B cell (primary cell): ENCODE measurements at places on chromosomes 1 and 21.

DNA sequence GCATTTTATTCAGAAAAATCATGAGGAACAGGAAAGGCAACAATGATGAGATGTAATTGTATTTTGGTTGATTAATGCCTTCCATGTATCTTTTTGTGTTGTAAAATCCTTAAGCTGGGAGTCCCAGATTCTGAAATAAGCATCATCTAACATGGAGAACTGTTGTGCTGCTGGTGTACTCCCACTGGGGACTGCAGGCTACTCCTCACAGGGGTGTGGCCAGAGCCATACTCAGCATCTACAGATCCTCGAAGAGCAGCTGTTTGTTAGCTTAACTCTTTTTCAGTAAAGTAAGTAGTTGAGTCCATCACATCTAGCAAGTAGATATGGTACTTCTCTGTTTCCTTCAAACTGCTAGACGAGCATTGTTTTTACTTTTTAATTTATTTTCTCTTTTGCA, 358.0 kb downstream of the BRINP3 start:
- no peak for DNase-seq

DNA sequence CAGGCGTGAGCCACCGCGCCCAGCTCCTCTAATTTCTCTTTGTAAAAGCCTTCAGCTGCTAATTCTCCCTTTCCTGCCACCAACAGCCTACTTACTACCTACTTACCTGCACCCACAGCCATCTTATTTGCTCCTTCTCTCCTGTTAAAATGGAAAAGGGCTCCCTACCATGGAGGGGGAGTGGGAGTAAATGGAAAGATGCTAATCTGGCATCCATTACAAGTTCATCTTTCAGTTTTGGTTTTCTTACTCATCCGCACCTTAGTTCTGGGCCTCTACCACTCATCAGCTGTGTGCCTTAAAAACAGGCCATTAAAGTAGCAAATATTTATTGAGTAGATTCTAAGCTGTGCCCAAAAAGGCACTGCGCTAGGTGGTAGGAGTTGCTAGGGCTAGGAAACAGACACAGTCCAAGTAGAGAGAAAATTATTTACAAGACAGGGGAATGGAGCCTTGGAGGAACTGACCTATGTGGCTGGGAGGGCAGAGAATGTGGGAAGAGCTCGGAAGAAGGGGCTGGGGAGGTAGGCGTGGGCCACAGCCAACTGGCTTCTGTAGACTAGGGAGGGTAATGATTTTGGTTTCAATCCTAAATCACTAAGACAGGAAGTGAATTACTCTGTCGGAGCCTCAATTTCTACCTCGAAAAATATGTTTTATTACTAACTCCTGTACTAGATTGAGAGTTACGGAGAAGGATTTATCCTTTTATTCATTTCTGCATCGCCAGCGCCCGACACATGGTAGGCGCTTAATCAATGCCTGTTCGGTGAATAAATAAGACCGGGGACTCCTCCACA, 685 bp upstream of the DDI2 start:
- peak; percentile 22 for DNase-seq

DNA sequence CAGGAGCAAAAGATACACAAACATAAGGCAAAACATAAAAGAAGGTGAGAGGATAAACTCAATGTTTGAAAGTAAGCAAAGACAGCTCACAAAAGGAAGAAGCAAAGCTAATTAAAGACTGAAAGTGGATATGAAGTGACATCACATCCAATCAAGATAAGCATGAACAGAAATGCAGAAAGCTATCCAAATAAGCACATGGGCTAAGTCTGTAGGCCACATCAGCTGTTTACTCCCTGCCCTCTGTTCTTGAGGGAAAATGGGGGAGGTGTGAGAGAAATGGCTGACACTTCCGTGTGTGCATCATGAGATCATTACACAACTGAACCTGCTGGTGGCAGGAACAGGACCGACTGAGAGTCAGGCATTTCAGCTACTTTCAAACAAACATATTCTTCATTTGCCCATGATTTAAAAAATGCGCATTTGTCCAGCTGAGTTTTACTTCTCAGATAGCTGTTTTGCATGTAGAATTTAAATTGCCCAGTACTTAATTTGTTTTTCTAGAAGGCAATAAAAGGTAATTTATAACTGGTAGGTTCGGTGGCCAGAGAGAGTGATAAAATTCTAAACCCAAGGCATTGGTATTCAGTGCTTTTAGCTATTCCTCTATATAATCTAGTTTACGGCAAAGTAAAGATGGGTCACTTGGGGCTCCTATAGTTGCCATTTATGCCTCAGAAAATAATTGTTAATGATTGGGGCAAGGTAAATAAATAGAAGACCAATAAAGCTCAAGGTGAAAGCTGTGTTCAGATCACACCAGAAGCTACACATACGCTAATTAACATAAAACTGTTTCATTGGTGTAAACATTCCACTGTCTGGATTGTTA, 27.2 kb upstream of the MAN1A2 start:
- peak; percentile 31 for DNase-seq

DNA sequence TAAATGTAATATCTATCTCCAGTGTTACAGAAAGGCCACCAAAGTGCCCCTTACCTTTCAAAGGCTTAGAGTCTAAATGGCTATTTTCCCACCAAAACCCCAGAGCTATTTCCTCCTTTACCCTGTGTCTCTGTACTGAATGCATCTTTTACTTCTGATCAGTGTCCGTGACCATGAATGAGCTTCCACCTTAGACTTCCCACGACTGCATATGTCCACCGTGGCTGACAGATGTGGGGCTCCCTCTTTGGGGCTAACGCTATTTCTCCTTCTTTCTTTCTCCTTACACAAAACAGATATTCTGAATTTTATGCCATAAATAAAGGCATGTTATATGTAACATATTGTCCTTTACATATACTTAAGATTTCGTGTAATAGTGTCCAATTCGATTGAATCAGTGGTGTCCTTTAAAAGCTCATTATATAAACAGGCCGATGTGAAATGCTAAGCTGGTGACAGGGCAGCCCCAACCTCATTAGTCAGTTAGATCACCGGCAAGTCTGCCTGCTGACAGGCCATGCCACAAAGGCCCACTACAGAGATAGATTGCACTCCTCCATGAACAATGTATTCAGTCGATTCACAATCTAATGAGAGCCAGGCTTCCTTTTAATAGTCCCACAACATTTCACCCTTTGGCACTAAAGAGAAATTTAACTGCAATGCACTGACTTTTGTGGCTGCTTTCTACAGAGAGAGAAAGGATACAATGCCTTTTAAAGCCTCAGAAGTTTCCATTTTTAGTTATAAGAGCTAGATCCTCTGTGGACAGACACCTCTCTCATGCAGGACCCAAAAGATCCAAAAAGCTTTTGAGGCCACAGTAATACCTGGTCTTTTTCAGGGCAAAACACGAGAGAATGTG, 297.9 kb downstream of the PCP4 start:
- DNase-seq, result no peak

- DNase-seq, result no peak
Measured at GRCh38 chr1:214727274-214727673, 124.3 kb downstream of the CENPF start.

GRCh38 chr1:203506858-203507626, 13.1 kb downstream of the OPTC start:
- no peak for DNase-seq

- no peak for DNase-seq
Measured at GRCh38 chr1:78716186-78716585, 66.6 kb downstream of the IFI44 start.

DNA sequence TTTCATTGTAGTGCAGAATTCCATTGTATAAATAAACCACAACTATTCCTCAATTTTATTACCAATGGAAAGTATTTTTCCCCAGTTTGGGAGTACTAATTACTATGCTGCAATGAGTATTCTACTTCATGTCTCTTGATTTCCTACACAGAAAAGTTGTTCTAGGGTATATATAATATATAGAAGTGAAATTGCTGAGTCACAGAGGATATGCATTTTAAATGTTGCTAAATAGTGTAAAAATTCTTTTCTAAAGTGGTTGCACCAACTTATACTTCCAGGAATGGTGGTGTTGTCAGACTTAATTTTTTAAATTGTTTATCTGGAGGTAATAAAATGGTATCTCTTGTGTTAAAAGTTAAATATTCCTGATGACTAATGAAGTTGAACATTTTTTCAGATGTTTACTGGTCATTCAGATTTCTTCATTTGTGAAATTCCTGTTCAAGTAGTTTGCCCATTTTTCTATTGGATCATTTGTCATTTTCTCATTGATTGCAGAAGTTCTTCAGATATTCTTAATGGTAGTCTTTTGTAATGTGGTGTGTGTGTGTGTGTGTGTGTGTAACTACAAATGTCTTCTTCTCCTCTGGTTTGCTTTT, 19.1 kb upstream of the MYOG start:
- DNase-seq, result no peak

GRCh38 chr1:8228253-8228652, 89.7 kb upstream of the SLC45A1 start:
- DNase-seq, result no peak

GRCh38 chr21:44880405-44881197, 7.1 kb upstream of the PTTG1IP start:
- DNase-seq, result peak; percentile 60

DNA sequence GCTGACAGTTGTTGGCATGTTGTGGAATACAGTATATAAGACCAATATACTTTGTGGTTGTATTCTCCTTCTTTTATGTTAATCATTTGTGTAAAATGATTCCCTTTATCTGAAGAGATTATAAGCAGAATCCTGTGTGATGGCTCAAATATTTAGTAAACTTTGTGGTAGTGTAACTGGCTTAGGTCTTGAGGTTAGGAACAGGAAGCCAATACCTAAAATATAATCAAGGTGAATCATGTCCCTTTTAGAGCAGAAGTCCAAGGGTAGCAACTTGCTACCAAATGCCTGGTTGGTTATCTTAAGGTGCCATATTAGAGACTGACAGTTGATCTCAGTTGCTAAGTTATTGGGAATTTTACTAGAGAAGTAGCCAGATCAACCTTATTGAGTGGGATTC, 398.5 kb upstream of the ADAMTS5 start:
- DNase-seq, result no peak

DNA sequence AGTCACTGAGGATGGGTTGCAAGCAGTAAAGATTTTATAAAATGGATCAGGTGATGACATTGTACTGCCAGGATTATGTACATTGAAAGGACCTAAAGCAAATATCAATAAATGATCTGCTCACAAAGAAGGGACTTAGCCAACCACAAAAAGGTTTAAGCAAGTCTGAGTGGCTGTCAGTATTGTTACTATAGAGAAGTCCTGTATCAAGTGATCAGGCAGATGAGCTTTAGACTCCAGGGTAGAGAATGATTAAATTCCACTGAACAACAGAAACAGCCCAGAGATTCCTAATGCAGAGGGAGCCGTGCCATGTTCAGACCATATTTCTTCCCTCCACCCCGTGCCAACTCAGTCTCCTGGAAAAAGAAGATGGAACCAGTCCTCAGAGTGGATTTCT, 138.9 kb downstream of the SETD4 start:
- no peak for DNase-seq

- DNase-seq, result peak; percentile 66
Measured at GRCh38 chr1:175338387-175339135, 146.0 kb upstream of the KIAA0040 start.

- DNase-seq, result no peak
Measured at GRCh38 chr1:207393610-207394009, 60.5 kb upstream of the CR2 start.

- peak; percentile 59 for DNase-seq
Measured at GRCh38 chr1:84271441-84272151, 29.9 kb upstream of the SAMD13 start.

GRCh38 chr1:202807451-202807925, 733 bp downstream of the KDM5B start:
- DNase-seq, result peak; percentile 61

DNA sequence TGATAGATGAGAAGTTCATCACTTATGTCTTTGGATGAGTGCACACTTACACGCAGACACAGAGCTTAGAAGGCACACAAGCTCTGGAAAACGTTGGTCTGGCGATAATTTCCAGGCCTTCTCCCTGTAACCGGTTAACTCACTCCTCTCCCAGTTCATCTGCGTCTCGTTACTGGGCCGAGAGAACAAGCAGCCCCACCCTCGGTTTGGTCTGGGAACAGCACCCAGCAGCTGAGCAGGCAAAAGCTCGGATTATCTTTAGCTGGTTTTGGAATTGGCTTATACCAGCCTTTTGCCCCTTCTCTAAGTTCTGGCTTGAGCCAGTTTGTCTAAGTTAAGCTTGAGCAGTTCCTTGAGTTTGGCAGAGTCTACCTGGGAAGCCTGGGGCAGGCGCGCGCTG, 27.3 kb upstream of the COL6A1 start:
- DNase-seq, result no peak

DNA sequence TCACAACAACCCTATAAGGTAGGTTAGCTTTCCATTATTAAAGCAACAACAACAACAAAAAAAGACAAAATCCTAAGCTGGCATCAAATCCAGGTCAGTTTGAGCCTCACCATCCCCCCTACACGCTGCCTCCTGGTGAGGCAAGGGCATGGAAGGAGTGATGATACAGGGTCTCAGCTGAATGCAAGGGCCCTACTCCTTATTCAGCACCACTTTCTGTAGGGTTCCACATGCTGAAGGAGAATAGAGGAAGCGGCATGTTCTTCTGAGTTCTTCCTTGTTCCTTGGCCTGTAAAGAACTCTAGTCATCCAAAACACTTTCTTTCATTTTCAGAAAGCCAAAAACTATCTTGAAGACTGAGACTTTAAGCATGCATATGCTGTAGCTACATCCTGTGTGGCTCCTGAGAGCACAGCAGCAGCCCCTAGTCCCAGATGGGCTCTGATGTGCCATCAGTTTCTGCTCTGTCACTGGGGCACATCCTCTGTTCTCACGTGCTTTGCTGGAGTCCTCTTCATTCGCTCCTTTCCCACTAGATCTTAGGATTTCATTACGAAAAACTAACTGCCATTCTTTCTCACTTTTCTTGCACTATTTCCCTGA, 6.2 kb downstream of the ILDR2 start:
- DNase-seq, result peak; percentile 20

DNA sequence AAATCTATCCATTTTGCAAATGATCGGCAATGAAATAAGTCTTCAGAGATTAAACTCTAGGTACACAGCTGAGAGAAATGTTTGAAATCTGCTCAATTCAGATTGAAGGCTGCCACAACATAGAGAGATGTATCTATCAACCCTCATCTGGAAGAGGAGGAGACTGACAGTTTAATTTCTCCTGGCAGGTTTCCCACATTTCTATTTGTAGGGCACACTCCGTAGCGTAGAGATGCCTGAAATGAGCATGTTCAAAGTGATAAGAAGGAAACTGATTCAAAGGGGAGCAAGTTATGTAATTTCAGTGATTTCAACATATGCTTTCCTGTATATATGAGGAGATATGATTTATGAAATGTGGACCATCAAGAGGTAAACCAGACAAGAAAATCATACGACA, 44.1 kb downstream of the NIBAN1 start:
- DNase-seq, result no peak

DNA sequence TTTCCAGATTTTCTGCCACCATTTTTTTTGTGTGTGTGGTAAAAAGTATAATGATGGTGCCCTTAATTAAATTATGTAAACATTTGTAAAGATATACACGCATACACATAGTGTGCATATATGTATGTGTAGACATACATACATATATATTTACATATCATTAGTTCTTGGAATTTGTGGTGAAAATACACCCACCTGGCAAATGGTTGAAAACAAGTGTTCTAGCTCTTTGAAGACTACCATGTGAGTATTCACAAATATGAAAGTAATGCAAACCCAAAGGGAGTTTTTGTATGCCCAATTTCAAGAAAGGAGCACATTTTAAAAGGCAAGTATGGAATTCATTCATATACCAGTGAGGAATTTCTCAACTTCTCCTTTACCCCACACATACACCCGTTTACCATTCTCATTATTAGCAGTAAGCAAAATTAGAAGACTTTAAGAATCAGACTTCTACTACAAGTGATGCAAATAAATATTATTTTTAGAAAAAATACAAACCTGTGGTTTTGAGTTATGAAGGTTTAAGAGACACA, 8.0 kb downstream of the RABGAP1L start:
- DNase-seq, result no peak

- DNase-seq, result peak; percentile 47
Measured at GRCh38 chr1:180230416-180230790, 339 bp downstream of the LHX4 start.
